ENCODE measurements at places on chromosomes 12 and 14. TPM values are rescaled to one million over a fixed set of nuclear protein-coding genes. Genes with fewer than 3 reads are reported as not detected.
A peak's percentile ranks its signal among the peaks of the same experiment; 100 is the strongest.

Gene OR6C2
- not detected for total RNA-seq

Gene ASB2
- total RNA-seq, result 0.77 TPM

Gene ASCL1
- total RNA-seq, result not detected

Gene DDX11
- 141 TPM for total RNA-seq

Gene CD4
- 3.2 TPM for total RNA-seq

Gene NR4A1
- total RNA-seq, result 18.7 TPM

Gene TSPAN9
- total RNA-seq, result 29.1 TPM

Gene ADAM21
- total RNA-seq, result not detected

- no peak overlapping the region for H3K27ac ChIP-seq
- H3K4me1 ChIP-seq, result no peaks in the 10 kb centered on the region
- DNase-seq, result no peak
- H3K36me3 ChIP-seq, result peaks cover 17% of the 10 kb centered on the region
Measured at GRCh38 chr14:99937475-99938244, 127.6 kb upstream of the EVL start.

DNA sequence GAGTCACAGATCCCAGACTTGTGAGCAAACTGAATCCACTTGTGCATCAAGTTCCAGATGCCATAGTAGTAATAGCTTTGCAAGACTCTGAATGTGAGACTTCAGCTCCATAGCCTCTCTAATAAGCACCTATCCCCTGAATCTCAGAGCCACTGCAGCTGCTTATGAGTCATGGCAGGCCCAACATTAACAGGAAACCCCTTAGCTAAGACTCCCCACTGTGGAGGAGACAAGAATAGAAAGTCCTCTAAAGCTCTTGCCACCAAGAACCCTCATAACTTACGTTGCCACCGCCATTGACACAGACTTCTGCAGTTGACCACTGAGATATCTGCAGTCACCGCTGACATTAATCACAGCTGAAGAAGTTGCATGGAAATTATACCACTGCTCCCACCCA is 62.9 kb upstream of the PDE3A start:
- H3K36me3 ChIP-seq, result no peaks in the 10 kb centered on the region
- DNase-seq, result no peak
- H3K4me1 ChIP-seq, result no peaks in the 10 kb centered on the region
- no peaks in the 10 kb centered on the region for H3K27me3 ChIP-seq
- H3K4me3 ChIP-seq, result no peak overlapping the region
- no peak overlapping the region for H3K27ac ChIP-seq

- no peak overlapping the region for H3K4me3 ChIP-seq
- H3K27ac ChIP-seq, result no peak overlapping the region
- H3K27me3 ChIP-seq, result no peaks in the 10 kb centered on the region
- DNase-seq, result no peak
- H3K36me3 ChIP-seq, result no peaks in the 10 kb centered on the region
- no peaks in the 10 kb centered on the region for H3K4me1 ChIP-seq
Measured at GRCh38 chr12:90677552-90677951, 277.4 kb downstream of the CCER1 start.

GRCh38 chr14:75249251-75249957 is 29.2 kb upstream of the FOS start:
- DNase-seq, result no peak
- no peaks in the 10 kb centered on the region for H3K27me3 ChIP-seq
- no peak overlapping the region for H3K27ac ChIP-seq
- no peaks in the 10 kb centered on the region for H3K36me3 ChIP-seq
- H3K4me3 ChIP-seq, result no peak overlapping the region

- no peak for DNase-seq
- no peak overlapping the region for H3K27ac ChIP-seq
- no peaks in the 10 kb centered on the region for H3K27me3 ChIP-seq
- H3K4me1 ChIP-seq, result peaks cover 2% of the 10 kb centered on the region
Measured at GRCh38 chr12:75868501-75868900, 163.1 kb downstream of the PHLDA1 start.

DNA sequence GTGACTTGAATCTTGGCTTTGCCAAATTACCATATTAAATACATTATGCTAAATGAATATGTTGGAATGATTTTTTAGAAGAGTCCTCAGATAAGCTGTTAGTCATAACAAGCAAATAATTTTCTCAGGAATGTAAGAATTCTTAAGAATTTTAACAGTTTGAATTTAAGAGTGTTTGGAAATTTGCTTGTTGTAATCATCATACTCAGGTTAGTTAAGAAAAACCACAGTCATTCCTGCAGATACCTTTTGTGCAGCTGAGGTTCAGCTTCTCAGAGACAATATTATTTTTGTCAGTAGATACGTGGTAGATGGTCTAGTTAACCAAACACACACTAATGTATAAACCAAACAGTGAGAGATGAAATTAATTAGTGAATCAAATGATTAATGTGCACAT is 8.9 kb downstream of the WNK1 start:
- no peaks in the 10 kb centered on the region for H3K4me1 ChIP-seq
- no peaks in the 10 kb centered on the region for H3K36me3 ChIP-seq
- H3K27me3 ChIP-seq, result no peaks in the 10 kb centered on the region
- no peak overlapping the region for H3K27ac ChIP-seq
- no peak overlapping the region for H3K4me3 ChIP-seq

- H3K36me3 ChIP-seq, result no peaks in the 10 kb centered on the region
- no peaks in the 10 kb centered on the region for H3K27me3 ChIP-seq
- H3K4me1 ChIP-seq, result no peaks in the 10 kb centered on the region
- no peak overlapping the region for H3K4me3 ChIP-seq
- H3K27ac ChIP-seq, result no peak overlapping the region
Measured at GRCh38 chr12:123479442-123480180, 21.7 kb downstream of the SNRNP35 start.

DNA sequence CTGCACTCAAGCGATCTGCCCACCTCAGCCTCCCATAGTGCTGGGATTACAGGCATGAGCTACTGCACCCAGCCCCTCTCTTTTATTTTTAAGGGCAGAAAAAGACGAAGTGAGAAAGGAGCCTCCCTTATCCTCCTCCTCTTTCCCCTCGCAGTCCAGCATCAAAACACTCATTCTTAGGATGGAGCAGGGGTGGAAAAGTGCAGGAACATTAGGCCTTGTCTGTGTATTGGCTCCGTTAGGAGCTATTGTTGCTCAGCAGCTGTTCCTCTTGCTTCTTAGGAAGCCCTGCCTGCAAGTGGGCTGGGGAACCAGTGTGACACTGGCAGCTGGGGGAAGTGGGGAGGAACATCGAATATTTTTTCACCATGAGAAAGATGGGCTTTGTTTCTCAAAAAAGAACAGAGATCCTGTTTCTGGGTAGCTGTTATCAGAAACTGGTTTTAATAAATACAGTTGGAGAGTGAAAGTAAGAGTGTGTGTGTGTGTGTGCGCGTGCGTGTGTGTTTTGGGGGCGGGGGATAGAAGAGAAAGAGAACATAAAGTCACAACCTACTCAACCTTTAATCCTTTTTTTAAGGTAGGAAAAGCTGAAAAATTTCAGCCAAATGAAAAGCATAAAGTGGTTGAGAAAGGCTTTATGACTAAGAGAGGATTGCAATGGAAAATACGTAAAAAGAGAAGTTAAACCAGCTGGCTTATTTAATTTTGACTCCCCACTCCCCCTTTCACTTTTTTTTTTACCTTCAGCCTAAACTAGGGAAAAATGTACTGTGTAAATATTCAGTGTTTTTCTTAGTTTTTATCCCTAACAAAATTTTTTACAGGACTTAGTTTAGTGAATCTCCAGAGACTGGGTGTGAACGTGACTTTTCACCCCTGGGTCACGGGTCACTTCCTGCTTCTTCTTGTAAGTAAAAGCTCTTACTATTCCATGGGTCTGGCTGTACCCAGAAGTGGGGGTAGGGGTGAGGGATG is 197.2 kb upstream of the PLEKHG7 start:
- 0 out of 2 replicates have a peak, but pooled peaks cover 2% of the 10 kb centered on the region for H3K4me1 ChIP-seq
- H3K4me3 ChIP-seq, result no peak overlapping the region
- no peak overlapping the region for H3K27ac ChIP-seq
- H3K27me3 ChIP-seq, result no peaks in the 10 kb centered on the region
- H3K36me3 ChIP-seq, result no peaks in the 10 kb centered on the region

GRCh38 chr12:8912914-8913313 is 1.4 kb upstream of the PHC1 start:
- no peaks in the 10 kb centered on the region for H3K36me3 ChIP-seq
- peaks cover 15% of the 10 kb centered on the region for H3K4me1 ChIP-seq
- peak overlapping the region; percentile 74 for H3K4me3 ChIP-seq
- no peaks in the 10 kb centered on the region for H3K27me3 ChIP-seq

DNA sequence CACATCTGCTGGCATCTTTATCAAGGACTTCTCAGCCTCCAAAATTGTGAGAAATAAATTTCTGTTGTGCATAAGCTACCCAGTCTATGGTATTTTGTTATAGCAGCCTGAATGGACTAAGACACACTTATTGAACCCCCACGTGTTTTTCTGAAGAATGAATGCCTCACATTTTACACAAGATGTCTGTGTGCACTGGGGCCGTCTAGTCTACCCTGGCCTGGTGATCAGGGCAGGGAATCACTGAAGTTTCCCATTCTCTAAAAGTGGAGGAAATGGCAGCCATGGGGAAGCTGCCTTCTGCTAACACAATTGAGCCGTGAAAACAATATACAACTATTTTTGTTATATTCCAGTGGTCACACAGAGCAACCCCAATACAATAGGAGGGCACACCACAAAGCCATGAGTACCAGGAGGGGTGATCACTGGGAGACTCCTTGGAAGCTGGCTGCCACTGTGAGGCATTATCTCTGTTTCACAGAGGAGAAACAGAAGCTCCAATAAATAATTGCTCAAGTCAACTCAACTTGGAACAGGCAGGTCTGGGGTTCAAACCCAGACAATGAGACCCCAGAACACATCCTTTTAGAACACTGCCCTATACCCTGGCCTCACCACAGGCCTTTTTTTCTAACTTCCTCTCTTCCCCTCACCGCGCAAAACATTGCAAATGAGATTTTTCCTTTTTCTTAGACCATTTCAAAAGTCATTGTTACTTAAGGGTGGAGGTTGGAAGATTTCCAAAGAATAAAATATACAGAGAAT is 18.3 kb upstream of the LTA4H start:
- no peaks in the 10 kb centered on the region for H3K4me1 ChIP-seq
- H3K4me3 ChIP-seq, result no peak overlapping the region
- no peak for DNase-seq
- H3K27ac ChIP-seq, result no peak overlapping the region
- no peaks in the 10 kb centered on the region for H3K27me3 ChIP-seq
- no peaks in the 10 kb centered on the region for H3K36me3 ChIP-seq

DNA sequence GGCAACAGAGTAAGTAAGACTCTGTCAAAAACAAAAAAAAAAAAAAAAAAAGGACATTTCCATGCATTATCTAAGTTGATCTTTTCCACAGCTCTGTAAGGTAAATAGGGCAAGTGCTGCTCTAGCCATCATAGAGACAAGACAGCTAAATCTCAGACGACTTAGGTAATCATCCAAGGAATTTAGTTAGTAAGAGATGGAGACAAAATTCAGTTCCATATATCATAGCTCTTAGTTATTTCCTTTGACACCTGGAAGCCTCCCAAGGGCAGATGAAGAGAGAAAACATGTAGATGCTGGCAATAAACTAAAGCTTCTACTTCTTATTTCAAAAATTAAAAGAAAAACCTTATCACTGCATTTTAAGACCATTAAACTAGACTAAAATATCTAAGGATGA is 48.7 kb downstream of the ST8SIA1 start:
- H3K27me3 ChIP-seq, result no peaks in the 10 kb centered on the region
- H3K4me1 ChIP-seq, result peaks cover 3% of the 10 kb centered on the region
- no peak overlapping the region for H3K27ac ChIP-seq
- no peak for DNase-seq

DNA sequence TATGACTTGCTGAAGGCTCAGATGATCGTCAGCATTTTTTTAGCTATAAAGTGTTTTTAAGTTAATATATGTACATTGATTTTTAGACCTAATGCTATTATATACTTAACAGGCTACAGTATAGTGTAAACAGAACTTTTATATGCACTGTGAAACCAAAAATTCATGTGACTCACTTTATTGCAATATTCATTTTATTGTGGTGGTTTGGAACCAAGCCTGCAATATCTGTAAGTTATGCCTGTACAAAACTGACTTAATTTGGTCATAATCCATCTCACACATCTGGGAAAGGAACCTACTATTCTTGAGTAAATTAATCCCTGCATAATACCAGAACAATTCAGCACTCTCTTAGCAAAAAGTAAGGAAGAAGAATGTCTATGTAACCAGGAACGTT is 390.7 kb downstream of the SYT1 start:
- no peaks in the 10 kb centered on the region for H3K36me3 ChIP-seq
- no peaks in the 10 kb centered on the region for H3K27me3 ChIP-seq
- no peak for DNase-seq
- H3K27ac ChIP-seq, result no peak overlapping the region

DNA sequence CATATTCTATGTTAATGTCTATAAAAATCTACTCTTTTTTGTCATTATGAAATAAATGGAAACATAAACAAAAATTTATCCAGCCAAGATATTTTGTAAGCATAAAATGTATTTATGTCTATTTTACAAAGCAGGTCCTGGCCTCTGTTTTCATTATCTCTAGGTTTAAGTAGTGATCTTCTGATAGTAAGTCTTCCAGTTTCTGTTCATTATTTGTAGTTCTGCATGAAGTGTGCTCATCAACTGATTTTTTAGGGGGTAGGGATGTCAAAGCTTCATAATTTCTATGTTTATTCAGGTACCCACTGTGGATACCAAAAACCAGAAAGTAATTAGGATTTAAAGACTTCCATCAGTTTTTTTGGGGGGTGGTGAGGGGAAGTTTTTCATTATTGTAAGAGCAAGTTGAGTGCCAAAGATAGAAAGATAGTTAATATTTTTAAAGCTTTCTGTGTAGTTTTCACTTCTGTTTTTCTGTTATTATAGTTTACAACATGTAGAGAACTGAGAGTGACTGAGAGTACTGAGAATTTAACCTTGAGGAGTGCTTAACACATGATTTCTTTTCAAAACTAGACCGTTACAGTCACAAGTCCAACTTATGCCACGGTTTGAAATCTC is 30.6 kb upstream of the LMO3 start:
- H3K27me3 ChIP-seq, result no peaks in the 10 kb centered on the region
- H3K4me1 ChIP-seq, result no peaks in the 10 kb centered on the region
- H3K27ac ChIP-seq, result no peak overlapping the region
- no peak overlapping the region for H3K4me3 ChIP-seq
- H3K36me3 ChIP-seq, result no peaks in the 10 kb centered on the region

DNA sequence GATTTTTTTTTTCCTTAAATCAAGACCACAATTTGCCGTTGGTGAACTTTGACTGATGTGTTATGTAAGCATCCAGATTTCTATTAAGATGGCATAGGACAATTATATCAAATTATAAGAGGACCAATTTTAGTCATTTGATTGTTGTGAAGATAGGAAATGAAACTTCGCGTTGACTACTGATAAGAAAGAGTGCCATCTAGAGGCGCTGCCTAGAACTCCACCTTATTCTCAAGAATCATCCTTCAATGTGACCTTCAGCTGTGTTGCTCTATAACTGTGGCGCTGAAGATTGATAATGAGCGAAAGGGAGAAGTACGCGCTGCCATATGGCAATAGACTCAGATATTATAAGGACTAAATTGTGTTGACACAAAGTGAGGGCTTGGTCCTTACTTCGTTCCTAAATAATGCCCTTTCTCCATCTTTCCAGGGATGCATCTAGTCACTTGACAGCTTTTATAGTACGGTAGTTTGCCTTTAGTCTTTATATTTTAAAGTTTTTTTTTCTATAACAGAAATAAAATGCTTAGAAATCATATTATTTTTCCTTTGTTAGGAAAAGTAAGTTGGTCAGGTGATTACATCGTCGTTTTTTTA is 350.8 kb upstream of the STXBP6 start:
- no peaks in the 10 kb centered on the region for H3K36me3 ChIP-seq
- H3K4me1 ChIP-seq, result no peaks in the 10 kb centered on the region
- H3K27ac ChIP-seq, result no peak overlapping the region
- H3K4me3 ChIP-seq, result no peak overlapping the region
- no peaks in the 10 kb centered on the region for H3K27me3 ChIP-seq
- DNase-seq, result no peak

GRCh38 chr12:70648191-70648590 is 11.0 kb upstream of the PTPRB start:
- no peaks in the 10 kb centered on the region for H3K27me3 ChIP-seq
- no peaks in the 10 kb centered on the region for H3K36me3 ChIP-seq

Measured in H1 (cell line).